ENCODE measurements at places on chromosomes 1 and 21.

DNA sequence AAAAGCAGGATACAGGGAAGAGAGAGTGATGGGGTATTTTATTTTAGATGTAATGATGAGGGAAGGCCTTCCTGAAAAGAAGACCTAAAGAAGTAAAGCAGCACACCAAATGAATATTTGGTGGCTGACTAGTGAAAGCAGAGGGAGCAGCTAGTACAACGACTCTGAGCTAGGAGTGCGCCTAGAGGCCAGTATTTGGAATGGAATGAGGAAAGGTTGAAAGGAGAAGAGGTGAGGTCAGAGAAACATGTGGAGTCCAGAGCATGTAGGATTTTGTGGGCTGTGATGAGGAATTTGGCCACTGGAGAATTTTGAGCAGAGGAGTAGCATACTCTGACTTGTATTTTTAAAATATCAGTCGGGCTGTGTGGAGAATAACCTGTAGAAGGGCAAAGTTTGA is 11.8 kb upstream of the RPL5 start:
- no peak for DNase-seq

DNA sequence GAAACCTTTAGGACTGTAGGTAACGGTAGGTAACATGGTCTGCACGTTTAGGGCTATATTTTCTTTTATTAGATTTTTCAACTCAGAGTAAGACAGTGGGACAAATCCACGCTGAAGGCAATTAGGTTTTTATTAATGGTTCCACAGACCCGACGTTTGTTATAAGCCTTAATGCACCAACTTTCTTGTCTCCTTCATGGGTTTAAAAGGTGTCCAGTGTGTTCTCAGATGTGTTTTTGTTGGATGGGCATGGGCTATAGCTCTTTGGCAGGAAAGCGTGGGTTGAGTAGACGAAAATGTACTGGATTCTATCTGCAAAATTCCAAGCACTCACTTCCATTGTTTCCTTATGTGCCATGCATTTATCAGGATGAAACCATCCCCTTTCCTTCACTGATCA is 88.0 kb upstream of the SIM2 start:
- no peak for DNase-seq

DNA sequence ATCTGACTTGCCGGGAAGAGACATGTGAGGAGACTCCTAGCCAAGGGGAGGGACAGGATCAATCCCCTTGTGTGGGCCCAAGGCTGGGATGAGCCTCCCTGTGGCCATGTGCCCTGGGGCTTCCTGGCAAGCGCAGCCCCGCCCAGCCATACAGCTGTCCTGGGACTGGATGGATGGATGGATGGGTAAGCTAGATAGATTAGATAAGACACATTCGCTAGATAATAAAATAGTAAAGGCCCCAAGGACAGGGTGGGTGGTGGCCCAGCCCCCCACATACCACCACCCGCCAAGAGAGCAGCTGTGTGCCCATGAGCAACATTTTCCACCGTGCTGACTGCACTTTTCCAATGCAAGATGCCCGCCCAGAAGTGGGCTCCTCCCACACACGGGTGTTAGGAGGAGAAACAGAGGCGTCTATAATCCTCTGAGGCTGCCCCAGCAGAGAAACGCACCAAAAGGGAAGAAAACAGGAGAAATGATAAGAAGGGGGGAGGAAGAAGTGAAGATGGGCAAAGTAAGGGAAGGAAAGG is 25.1 kb downstream of the ZBTB17 start:
- DNase-seq, result no peak

- DNase-seq, result no peak
These were observed 104.2 kb downstream of the KIAA0319L start for GRCh38 chr1:35453031-35453430.

DNA sequence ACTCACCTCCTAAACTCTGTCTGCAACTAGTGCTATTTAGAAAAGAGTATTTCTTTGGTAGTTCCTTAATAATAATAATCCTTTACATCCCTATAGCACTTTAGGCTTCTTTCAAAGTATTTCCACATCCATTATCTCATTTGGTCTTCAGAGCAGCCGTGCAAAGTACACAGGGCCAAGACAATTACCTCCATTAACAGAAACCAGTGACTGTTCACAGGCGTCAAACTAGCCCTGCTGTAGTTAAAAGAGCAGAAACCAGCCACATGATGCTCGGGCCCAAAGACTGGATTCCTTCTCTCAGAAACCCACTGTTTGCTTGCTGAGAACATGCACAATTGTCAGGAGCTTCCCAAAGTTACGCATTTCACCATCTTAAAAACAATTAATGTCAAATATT is 396.0 kb upstream of the DAB1 start:
- DNase-seq, result no peak

DNA sequence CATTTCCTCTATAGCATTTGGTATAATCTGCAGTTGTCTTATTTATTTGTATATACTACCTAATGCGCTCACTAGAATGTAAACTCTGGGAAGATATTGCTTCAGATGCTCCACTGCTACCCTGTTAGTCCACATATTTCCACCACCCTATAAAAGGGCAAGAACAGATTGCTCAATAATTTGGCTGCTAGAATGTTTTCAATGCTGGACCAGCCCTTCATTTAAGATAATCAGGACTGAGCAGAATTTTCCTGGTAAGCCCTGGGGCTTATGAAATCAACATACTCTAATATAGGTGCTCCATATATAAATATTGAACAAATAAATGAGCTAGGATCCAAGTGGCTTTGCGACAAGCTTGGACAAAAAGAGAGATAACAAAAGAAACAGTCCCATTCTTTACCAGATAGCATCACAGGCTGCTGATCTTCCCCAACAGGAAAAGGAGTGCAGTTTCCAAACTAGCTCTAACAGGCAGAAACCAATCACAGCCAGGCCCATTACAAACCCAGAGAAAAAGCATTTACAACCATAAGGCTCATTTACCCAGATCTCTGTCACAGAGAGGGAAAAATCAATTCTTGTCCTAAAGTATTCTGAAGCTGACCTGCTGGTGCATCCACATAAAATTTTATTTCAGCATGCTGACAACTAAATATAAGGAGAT is 8.3 kb downstream of the BCAR3 start:
- no peak for DNase-seq

DNA sequence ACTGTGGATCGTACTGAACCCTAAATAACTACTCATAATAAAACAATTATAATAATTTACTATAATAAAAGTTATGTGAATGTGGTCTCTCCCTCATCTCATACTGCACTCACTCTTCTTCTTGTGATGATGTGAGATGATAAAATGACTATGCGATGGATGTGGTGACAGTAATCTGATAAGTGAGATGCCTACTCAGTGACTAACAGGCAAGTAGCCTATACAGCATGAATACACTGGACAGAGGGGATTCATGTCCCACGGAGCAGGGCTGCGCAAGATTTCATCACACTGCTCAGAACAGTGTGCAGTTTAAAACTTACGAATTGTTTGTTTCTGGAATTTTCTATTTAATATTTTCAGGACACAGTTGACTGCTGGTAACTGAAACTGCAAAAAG is 304.0 kb downstream of the DUSP10 start:
- no peak for DNase-seq

- DNase-seq, result no peak
These were observed 51.5 kb upstream of the SCYL3 start for GRCh38 chr1:169945181-169945580.

GRCh38 chr1:59541891-59542290 is 245.0 kb downstream of the FGGY start:
- DNase-seq, result no peak

DNA sequence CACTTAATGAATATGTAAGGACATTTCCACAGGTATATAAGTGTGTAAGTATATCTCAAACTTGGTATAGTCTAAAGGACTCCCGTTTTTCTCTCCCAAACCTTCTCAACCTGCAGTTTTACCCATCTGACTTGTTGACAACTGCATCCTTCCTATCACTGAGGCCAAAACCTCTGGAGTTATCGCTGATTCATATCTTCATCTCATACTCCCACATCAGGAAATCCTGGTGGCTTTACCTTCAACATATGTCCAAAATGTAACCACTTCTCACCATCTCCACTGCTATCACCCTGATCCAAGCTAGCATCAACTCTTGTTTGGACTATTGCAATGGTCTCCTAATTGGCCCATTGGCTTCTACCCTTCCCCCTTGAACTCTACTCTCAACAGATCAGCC is 30.4 kb downstream of the SLAMF6 start:
- DNase-seq, result no peak

DNA sequence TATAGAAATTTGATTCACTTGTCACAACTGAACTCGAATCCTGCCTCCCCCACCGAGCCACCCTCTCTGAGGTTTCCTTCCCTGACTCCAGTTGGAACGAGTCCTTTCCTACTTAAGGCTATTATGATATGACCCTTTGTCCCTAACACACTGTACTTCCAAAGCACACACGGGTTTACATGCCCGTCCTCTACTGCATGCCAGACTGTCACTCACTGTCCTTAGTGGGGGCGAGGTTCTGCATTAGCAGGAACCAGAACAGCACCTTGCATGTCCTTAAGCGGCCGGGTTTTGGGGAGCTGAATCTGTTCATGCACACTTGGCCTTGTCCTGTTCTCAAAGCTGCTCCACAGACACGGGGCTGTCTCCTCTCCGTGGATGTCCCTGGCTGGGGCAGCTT is 164.6 kb upstream of the KCNJ6 start:
- DNase-seq, result no peak

DNA sequence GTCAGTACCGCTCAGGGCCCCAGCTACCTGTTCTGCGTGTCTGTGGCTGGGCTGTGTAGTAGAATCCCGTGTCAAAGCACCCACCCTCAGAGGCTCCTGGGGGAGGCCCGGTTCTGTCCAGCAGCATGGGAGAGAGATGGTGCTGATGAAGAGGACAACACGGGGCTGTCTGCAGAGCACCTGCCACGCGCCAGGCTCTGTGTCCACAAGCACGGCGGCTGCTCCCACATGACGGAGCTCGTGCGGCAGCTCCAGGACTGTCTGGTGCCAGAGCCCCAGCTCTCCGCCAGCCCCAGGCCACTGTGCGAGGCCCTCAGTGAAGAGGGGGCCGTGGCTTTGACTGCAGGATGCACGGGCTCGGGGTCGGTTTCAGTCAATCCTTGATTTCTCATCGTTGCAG is 42.0 kb upstream of the TSPEAR start:
- DNase-seq, result no peak

DNA sequence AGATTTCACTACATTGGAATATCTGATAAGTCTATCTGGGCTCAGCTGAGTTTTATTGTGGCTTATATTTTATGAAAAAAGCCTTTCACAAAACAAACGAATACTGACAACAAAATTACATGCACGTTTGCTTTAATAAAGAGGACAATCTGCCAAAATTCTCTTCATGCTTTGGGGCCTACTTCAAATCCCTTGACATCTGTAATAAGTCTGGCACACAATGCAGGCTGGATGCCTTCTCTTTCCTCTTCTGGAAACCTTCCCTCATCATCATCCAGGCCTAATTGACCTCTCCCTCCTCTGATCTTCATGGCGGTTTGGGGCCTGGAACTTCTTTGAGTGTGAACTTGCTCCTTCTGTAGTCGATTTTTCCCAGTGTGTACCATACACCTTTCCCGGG is 70.3 kb downstream of the MAP10 start:
- DNase-seq, result no peak

DNA sequence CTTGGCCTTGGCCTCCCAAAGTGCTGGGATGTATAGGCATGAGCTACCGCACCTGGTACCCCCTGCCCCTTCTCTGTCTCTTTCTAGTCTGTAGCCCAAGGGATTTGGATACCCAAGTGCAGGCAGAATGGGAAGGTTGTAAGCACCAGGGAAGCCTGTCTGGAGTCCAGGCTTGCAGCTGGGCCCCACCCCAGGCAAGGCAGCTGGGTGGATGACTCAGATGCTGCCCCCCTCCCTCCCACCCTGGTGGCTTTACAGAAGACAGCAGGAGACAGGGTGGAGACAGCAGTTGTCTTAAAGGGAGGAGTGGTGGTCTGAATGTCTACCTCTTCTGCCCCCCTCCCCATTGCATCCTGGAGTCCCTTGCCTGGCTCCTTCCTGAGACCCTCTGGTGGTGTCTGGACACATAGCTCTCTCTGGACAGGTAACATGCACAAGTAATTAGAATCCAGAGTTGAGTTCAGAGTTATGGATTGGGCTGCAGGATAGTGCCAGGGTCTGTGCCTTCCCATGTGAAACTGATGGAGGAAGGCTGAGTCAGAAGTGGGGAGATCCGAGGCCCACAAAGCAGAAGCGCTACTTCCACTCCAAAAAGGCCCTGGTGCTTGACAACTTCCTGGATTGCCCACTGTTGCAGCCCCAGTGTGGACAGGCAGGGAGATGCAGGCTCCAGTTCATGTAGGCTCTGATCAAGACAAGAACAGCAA is 5.1 kb downstream of the LMNA start:
- no peak for DNase-seq

DNA sequence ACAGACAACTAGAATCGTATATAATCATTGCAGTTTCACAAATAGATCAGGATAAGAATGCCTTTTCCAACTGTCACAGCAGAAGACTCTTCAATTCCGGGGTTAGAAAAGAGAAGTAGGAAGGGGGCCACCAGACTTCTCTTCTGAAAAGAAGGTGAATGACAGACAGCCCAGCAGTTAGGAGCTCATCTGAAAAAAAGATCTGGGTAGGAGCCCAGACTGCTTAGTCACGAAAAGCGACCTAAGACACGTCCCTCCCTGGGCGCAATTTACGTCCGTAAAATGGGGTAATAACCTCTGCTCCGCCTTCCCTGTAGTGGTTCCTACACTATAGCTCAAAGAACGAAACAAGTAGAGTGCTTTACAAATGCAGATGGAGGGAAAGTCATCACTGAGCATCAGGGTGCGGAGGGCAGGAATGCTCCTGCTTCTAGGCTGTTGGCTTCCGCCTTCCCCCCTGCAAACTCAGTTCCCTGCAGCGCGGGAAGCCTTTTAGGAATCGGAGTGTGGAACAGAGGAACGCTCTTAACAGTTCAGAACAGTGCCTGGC is 582 bp downstream of the ORC1 start:
- DNase-seq, result peak; percentile 61

- DNase-seq, result no peak
These were observed 2.5 kb downstream of the ARHGEF19 start for GRCh38 chr1:16209847-16210407.

GRCh38 chr21:31366825-31367224 is 22.8 kb upstream of the TIAM1 start:
- no peak for DNase-seq

DNA sequence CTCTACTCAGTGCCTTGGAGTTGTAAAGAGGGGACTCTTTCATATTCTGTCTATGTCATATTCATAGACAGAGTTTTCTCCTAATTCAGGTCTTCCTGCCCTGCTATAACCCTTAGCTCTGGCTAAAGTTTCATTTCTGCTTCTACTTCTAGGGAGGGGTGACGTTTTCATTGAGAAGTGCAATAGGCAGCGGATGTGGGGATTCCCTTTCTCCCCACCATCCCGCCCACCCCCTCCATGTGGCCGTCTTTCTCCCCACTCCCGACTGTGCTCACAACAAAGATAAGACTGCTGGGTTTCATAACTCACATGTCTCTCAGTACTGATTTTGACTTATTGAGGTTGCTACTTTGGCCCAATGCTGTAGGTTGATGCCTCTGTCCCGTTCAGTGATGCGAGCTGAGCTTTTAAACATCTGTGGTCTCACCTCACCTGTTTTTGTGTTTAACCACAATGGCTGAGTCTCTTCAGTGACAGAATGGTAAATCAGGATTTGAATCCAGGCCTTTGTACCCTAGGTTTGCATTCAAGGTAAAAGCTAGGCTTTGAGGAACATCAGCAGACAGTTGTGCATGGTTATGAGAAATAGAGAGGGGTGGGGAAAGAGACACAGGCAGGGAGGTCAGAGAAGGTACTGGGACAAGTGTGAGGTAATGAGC is 7.8 kb upstream of the KIF14 start:
- DNase-seq, result no peak

- no peak for DNase-seq
These were observed 38.1 kb upstream of the SLAMF9 start for GRCh38 chr1:159992161-159992560.

GRCh38 chr1:97608272-97608671 is 312.6 kb downstream of the DPYD start:
- DNase-seq, result no peak

- DNase-seq, result no peak
These were observed 22.5 kb upstream of the KCNE1 start for GRCh38 chr21:34534522-34534921.
